ENCODE measurements at places on chromosomes 5 and 9.

DNA sequence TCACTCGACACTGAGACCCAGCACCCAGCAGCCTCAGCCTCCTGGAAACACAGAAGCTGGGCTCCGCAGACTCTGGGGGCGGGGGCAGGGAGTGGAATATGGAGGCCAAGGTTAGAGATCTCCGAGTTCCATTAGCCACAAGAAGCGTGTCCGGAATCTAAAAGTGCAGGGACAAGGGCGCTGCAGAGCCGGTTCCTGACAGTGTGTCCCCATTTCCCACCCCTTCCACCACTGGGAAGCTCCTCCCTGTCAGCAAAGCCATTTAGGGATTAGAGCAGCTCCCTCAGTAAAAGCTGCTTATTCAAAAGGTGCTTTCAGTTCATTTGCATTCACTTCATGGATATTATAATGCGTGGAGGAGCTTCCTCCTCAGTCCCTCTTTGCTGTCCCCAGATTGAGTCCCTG is 74.1 kb upstream of the HSPA9 start:
- no peak for DNase-seq

DNA sequence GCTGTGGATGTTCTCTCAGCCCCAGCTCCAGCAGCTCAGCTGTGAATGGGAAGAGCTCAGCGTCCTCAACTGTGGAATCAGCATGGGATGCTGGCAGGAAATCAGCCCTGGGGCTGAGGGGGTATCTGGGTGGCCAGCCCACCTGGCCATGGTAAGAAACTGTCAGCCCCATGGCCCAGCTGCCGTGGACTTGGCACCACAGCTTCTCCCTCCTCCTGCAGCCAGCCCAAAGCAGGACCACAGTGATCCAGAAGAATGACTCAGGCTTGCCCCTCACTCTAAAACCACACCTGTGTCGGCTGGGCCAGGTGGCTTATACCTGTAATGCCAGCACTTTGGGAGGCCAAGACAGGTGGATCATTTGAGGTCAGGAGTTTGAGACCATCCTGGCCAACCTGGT is 48.0 kb downstream of the SAR1B start:
- no peak for DNase-seq

DNA sequence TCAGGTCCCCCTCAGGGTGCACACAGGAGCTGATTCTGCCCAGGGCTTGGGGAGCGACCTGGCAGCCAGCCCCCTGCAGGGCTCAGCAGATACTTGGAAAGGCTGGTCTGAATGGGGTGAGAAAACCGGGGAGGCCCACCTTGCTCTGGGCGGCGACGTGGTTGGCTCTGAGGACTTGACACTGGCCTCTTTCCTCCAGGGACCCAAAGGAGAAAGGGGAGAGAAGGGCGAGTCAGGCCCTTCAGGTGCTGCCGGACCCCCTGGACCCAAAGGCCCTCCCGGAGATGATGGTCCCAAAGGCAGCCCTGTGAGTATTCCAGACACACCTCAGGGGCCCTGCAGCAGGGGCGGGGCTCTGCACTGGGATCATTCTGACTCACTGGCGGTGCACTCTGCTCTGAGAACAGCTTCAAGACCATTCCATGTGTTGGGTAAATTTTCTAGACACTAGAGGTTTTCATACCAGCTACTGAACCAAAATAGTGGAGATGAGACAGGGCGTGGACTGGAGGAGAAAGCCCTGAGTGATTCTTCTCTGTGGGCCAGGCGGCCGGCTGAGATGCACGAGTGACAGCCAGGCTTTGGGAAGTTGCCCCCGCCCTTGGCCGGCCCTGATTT is 65.9 kb upstream of the FCN2 start:
- no peak for DNase-seq

DNA sequence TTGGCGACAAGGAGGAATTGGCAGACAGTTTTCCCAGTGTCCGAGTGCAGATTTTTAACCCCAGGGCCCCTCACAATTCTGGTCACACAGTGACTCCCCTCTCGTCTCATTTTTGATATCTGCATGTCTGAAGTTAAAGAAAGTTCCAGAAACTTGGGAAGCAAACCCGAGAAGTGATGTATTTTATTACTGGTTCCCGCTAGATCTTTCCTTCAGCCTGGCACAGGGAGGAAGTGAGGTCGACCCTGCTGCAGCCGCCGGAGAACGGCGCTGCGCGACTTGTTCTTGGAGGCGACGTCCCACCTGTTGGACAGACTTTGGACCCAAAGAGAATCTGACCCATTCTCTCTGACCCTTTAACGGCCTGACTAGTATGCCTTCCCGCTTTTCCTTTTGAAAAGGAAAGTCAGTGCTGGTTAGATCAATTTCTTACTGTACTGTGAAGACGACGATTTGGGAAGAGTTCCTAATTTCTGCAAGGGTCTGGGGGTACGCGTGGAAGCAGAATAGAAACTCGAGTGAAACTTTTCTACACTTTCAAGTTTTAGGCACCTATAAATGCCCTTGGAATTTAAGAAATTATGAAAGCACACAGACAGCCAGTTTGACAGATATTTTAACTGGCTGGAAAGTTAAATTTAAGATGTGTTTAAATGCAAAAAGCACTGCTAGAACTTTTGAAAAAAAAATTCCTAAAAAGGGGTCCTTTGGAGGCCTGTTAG is 744 bp downstream of the OTULIN start:
- DNase-seq: peak; percentile 35

DNA sequence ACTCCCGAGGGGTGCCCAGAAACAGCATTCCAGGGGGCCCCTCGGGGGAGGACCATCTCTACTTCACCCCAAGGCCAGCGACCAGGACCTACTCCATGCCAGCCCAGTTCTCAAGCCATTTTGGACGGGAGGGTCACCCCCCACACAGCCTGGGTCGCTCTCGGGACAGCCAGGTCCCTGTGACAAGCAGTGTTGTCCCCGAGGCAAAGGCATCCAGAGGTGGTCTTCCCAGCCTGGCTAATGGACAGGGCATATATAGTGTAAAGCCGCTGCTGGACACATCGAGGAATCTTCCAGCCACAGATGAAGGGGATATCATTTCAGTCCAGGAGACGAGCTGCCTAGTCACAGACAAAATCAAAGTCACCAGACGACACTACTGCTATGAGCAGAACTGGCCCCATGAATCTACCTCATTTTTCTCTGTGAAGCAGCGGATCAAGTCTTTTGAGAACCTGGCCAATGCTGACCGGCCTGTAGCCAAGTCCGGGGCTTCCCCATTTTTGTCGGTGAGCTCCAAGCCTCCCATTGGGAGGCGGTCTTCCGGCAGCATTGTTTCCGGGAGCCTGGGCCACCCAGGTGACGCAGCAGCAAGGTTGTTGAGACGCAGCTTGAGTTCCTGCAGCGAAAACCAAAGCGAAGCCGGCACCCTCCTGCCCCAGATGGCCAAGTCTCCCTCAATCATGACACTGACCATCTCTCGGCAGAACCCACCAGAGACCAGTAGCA is 83.9 kb downstream of the GOLPH3 start:
- no peak for DNase-seq

DNA sequence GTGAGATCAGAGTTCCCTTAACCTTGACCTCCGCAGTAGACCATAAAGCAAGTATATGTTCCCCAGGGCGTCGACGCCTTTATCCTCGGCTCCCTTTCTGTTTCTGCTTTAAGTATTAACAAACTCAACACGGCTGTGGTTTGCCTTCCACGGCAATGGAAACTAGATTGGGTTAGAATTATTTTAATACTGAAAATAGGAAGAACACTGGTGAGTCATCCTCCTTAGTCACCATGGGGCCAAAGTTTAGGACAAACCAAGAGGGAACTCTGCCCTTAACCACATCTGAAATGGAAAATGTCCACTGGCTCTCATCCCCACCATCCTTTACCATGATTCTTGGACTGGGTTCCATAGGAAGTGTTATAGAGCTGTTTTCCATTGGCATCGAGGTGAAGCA is 386.1 kb downstream of the ACTL7B start:
- peak; percentile 13 for DNase-seq

DNA sequence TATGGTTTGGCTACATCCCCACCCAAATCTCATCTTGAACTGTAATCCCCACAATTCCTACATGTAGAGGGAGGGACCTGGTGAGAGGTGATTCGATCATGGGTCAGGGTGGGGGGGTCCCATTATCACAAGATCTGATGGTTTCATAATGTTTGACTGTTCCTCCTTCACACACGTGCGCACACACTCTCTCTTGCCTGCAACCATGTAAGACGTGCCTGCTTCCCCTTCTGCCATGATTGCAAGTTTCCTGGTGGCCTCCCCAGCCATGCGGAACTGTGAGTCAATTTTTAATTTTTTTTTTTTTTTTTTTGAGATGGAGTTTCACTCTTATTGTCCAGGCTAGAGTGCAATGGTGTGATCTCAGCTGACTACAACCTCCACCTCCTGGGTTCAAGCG is 27.0 kb downstream of the FAM169A start:
- no peak for DNase-seq

All from CD4-positive, alpha-beta T cell treated with Interleukin-17A for 1 hour (primary cell).